ENCODE measurements at places on chromosomes 6 and 20.

- DNase-seq, result peak; percentile 62
Measured at GRCh38 chr6:29763491-29764289, 40.5 kb downstream of the HLA-F start.

- no peak for DNase-seq
Measured at GRCh38 chr6:82114748-82115147, 132.8 kb downstream of the IBTK start.

GRCh38 chr6:131894493-131895424, 56.4 kb downstream of the CCN2 start:
- DNase-seq, result no peak

DNA sequence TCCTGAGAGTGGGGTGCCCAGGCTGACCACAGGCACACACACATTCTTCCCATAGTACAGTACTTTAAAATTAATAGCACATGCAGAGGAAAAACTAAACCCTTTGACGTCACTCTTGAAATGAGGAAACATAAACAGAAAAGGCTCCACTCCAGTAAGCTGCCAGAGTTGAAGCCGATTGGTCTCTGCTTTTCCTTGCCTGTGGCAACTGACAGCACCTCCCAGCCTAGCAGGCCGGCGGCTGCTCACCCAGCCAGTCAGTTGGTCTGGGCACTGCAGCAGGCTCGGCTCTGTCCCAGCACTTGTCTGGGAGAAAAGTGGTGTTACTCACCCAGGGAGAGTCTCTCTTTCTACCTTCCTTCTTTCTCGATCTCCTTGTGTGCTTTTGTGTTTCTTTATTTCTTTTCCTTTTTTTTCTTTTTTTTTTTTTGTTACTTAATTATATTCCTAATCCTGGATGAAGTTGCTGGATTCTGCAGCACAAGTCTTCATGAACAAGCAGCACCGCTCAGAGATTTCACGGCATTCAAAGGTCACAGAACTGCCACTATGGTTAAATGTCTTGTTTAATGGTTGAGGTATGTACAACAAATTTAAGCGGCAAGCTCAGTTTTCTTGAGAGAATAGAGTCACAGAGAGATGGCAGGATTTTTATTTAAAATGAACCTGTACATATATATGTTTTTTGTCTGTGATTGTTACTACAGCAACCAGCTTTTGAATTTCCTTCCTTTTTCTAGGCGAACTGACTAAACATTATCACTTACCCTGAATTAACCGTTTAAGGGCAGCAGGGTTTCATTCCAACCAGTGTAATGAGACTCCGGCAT, at the start of gene PDE7B:
PDE7B (plus strand) TSS at position 260 of the 830 bp plus-strand sequence.
- DNase-seq, result peak; percentile 94

DNA sequence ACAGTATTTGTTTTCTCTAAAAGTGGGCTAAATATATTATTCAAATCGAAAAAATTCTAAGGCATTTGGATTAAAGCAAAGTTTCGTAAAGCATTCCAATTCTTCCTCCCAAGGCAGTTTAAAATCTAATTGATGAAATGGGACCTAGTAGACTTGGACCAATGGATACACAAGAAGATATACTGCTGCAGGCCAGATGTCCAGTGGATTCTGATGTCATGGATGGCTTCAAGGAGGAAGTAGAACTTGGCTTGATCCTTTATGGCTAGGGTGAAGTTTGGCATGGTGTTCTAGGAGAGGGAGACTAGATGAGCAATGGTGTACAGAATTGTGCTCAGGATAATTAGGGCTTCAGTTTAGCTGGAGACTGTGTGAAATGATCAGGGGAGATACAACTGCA, 559.5 kb upstream of the MMS22L start:
- no peak for DNase-seq

- DNase-seq, result no peak
Measured at GRCh38 chr6:45461486-45461885, 83.8 kb upstream of the SUPT3H start.

DNA sequence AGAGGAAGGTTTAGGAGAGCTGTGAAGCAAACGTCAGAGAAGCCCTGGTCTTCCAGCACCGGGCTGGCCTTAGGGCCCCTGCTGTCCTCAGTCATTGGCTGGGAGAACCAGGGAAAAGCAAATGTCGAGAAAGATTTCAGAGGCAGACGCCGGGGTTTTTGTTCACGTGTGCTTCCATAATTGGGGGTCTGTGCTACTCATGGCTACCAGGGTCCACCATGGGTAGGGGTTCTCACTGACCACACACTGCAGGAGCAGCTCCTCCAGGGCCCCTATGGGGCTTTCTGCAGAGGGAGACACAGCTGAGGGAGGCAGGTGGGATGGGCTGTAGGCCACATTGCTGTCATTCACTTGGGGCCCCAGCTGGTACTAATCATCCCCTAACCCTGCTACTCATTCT, 291.8 kb upstream of the FOXQ1 start:
- DNase-seq, result no peak

GRCh38 chr6:70954750-70955149, 2.1 kb downstream of the B3GAT2 start:
- no peak for DNase-seq

DNA sequence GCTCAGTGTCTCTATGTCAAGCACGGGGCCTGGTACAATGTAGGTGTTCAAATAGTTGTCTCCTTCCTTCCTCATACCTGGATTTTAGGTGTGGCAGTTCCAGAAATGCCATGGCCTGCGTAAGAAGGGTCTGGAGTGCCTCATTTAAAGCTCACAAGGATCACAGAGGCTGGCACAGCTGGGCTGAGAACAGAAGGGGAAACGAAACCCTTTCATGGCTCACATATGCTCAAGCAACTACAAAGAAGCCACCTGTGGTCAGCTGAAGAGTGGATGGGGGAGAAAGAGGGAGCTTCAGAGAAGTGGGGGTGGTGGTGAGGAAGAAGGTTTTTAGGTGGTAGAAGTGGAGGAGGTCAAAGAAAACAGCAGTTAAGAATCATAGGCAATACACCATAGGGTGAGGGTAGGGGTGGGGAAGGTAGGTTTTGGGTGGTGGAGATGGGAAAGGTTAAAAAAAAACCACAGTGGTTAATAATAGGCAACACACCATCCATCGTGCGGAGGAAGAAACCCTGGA, 17.0 kb upstream of the TOP1 start:
- no peak for DNase-seq

- DNase-seq, result no peak
Measured at GRCh38 chr20:36936341-36936740, 15.2 kb downstream of the SAMHD1 start.

DNA sequence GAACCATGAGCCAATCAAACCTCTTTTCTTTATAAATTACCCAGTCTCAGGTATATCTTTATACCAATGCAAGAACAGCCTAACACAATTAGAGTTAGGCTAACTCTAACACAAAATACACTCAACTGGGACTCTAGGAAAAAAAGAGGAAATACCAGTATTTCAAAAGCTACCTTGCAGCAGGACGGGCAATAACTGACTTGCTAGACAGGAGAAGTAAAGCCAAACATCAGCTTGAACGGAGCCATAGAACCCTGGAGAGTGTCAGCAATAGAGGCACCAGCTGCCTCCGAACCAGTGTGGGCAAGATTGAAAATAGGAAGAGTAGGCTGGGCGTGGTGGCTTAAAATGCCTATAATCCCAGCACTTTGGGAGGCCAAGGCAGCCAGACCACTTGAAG, 162.0 kb upstream of the SOX4 start:
- no peak for DNase-seq

DNA sequence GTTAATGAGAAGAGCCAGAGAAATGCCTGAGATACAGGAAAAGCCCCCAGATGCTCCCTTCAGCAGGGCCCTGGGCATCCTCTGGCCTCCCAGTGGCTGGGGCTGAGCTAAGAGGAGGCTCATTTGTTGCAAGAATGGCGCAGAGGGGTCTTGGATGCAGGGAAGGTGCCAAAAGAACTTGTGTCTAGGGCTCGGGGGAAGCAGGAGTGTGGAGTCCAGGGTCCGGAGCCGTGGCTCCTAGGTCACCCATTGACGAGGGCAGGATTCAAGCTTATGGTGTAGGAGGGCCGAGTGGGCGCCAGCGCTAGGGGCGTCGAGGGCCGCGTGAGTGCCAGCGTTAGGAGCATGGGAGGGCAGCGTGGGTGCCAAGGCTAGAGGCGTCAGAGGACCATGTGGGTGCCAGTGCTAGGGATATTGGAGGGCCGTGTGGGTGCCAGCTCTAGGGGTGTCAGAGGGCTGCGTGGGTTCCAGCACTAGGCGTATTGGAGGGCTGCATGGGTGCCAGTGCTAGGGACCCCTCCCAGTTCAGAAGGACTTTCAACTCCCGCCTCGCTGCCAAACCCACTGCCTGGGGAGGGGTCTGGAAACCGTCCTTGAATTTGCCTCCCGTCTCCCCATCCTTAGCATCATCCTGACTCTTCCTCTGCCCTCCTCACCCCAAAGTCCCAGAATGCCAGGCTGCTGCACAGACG, 250.5 kb upstream of the AFDN start:
- DNase-seq, result no peak

GRCh38 chr6:34230653-34231371, 5.9 kb upstream of the HMGA1 start:
- DNase-seq, result no peak

DNA sequence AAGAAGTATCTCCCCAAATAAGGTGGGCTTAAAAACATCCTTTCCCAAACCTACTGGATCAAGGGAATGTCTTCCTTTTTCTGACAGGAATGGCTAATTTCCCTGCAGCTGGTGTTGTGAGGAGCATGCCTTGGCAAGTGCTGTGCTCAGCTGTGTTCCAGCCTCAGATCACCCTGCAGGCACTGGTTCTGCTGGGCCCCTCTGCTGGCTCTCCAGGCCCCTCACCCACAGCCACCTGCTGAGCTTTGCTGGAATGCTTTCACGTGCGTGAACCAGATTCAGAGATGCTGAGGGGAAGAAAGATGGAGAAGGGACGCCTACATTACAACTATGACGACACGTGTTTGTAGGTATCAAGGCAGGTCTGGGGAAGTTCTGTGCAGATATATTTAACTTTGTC, 71.3 kb upstream of the FOXC1 start:
- DNase-seq, result no peak

GRCh38 chr6:118316796-118317384, 231.2 kb upstream of the PLN start:
- DNase-seq, result no peak
